ENCODE measurements at places on chromosomes 16 and 17. TPM values are rescaled to one million over a fixed set of nuclear protein-coding genes. Genes with fewer than 3 reads are reported as not detected.

DNA sequence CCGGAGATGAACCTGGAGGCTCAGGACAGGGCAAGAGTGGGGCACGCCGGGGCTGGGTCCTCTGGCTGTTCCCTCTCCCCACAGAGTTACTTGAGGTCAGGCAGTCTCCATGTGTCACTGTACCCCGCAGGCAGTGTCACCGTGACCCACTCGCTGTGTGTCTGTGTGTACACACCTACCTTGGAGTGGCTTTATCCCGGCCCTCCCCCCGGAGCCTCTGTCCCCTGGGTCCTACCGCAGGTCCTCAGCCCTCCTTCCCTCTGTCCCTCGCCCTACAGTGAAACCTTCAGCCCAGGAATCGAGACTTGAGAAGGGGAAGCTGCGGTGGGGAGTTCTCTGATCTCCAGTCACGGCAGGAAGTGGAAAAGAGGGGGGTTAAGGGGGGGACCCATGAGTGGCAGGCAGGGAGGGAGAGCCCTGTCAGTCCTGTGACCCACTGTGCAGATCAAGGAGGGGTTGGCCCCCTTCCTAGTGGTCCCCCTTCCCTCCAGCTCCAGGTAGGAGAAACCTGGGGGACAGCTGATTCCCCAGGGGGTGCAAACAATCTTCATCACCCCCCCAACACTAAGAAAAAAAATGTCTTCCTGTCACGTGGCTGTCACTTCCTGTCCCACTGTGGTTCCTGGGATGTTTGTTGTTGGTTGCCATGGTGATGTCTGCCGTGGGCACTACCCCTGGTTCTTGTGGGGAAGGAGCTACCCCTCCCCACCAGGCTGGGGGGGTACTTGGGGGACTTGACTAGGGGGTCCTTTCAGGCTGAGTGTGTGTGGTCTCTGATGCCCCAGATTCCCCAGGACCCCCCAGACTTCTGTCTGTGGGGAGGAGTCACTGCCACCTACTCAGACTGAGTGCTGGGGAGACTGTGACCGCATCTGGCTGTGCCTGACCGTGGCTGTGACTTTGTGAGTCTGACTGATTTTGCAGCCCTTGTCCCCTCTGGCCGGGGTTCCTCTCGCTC is 13.7 kb downstream of the RARA start:
- DNase-seq, result peak; percentile 79

SKAP1 gene
- polyA plus RNA-seq, result 0.51 TPM

SNTB2 gene
- polyA plus RNA-seq, result 16.7 TPM

HOXB3 gene
- 10.4 TPM for polyA plus RNA-seq

DNA sequence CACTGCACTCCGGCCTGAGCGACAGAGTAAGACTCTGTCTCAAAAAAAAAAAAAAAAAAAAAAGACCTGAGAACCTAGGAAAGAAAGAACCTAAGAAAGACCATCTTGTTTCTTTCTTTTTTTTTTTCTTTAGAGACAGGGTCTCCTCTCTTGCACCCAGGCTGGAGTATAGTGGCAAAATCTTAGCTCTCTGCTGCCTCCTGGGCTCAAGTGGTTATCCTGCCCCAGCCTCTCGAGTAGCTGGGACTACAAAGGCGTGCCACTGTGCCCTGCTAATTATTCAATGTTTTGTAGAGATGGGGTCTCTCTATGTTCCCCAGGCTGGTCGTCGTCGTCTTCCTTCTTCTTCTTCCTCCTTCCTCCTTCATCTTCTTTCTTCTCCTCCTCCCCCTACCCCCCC is 7.8 kb upstream of the BIRC5 start:
- no peak for DNase-seq

- peak; percentile 12 for DNase-seq
Observed at GRCh38 chr16:6016530-6017184, 919.1 kb upstream of the EEF2KMT start.

- peak; percentile 56 for DNase-seq
Observed at GRCh38 chr17:8117980-8118768, at the start of gene ALOXE3. ALOXE3 (minus strand) TSS chr17:8118514; CDS start chr17:8117990, 524 bp downstream.

DNA sequence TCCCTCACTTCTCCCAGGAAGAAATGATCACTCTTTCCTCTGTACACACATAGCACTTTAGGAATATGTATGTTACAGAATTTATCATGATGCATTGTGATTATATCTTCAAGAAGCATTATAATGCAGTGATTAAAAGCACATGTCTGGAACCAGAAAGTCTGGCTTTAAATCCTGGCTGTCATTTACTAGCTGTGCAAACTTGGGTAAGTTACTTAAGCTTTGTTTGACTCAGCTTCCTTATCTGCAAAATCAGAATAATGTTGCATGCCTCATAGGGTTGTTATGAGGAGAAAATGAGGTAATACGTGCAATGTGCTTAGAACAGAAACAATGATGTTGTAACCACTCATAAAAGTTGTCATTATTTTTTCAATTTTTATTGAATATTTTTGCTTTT is 156.3 kb upstream of the ZKSCAN2 start:
- DNase-seq, result peak; percentile 10

TMEM114 gene
- not detected for polyA plus RNA-seq

DLX3 gene
- polyA plus RNA-seq, result 2.2 TPM

GRCh38 chr17:38725066-38725465 is 5.1 kb upstream of the CISD3 start:
- no peak for DNase-seq

NPIPA2 gene
- polyA plus RNA-seq, result not detected

GRCh38 chr17:80263253-80264204 is 2.9 kb downstream of the RNF213 start:
- DNase-seq, result peak; percentile 87

NPIPA5 gene
- polyA plus RNA-seq, result 30.8 TPM

- DNase-seq, result peak; percentile 26
Observed at GRCh38 chr17:78357177-78357586, 2.7 kb downstream of the SOCS3 start.

GRCh38 chr17:3448059-3448665 is 14.5 kb upstream of the OR1E2 start:
- DNase-seq, result peak; percentile 10

KPNB1 gene
- 176 TPM for polyA plus RNA-seq

DNA sequence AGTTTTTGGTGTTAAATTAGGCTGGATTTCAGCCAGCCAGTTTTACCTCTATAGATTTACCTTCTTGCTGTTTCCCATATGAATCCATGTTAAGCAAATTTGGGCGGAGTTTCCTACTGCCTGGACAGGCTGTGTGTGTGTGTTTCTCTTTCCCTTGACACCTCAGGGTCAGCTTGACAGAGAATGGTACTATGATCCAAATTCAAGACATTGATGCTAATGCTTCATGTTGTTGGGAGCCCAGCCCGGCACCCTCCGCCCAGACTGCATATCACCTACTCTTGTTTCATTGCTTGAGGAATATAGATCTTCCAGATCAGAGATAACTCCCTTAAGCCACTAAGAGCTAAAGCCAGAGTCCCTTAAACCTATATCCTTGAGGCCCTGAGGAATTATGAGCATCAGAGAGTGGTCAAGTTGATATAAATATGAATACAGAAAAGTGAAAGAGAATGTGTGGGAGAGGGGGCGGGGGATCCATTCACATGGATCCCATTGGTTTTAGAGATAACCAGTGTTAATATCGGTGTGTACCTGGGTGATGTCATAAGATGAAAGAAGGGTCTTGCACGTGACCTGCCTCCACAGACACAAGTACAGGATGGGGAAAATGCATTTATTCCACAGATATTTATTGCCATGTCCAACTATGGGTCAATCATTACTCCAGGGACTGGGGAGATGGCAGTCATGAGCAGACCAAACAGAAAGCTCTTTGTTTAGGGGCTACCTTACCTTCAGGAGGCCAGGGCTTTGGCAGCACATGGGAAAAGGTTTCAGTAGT is 69.7 kb downstream of the WIPI1 start:
- no peak for DNase-seq

DNA sequence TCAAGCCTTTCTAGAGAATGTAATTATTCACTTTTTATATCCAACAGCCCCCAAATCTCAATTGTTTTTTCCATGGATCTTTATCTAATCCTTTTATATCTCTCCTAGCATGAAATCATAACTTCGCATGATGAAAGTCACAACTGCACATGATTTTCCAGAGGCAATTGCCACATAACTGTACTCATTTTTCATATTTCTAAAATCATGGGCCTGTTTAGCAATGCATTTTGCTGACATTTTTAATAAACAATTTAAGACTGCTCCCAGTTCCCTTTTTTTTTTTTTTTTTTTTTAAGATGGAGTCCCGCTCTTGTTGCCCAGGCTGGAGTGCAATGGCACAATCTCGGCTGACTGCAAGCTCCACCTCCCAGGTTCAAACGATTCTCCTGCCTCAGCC is 83.5 kb downstream of the VMP1 start:
- no peak for DNase-seq

HOXB4 gene
- 2.5 TPM for polyA plus RNA-seq

CDH3 gene
- 0.99 TPM for polyA plus RNA-seq

- DNase-seq, result no peak
Observed at GRCh38 chr17:50090071-50090470, 5.1 kb upstream of the PDK2 start.

DNA sequence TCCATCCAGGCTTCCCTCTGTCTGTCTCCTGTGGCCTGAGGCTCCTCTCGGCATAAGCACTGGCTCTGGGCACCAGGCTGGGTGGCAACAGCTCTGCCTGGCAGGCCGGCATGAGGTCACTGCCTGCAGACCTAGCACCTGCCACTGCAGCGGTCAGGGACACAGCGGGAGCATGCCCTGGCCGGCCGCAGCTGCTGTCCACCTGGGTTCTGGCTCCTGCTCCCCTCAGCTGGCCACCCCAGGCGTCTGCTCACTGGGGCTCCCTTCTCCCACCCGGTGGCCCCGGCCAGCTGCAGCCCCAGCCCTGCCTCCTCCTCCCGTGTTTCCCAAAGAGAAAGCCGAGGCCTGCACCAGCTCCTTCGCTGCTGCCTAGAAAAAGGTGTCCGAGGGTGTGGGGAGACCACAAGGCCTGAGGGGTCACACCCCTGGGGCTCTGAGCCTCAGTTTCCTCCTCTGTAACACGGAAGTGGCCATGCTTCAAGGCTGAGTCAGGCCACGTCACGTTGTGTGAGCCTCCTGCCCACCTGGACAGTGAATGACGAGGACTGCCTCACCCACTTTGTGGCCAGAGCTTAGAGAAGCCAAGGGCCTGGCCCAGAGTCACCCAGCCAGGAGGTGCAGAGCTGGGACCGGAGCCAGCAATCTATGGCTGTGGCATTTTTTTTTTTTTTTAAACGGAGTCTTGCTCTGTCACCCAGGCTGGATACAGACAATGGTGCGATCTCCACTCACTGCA is 6.7 kb downstream of the NTHL1 start:
- DNase-seq, result peak; percentile 54

DNA sequence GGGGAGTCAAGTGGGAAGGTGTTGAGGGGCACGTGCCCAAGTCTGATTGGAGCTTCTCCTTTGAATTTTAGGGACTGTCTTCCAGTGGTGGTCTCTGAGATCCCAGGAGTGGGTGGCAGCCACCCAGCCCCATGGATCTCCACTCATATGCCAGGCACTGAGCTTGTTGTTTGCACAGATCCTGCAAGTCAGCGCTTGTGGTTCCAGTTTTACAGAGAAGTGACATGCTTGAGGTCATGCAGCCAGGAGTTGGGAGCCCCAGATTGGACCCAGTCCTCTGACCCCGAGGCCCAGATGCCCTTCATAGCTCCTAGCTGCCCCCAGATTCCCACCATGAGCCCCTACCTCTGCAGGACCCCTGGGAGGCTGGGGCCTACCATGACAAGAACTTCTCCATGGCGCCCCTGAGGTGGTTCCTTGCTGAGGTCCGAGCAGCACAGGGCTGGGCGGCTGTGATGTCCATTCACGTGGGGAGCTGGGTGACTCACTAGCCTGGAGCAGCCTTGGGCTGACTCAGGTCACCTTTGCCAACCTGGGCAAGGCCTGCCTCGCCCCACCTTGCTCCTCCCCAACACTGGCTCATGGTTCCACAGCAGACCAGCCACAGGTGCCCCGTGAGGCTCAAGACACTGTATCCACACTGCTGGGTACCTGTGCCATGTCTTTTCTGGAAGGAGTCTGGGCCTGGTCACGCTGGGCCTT is 47.4 kb downstream of the RAI1 start:
- DNase-seq, result no peak

ARL4D gene
- polyA plus RNA-seq, result 10.1 TPM

EVI2B gene
- polyA plus RNA-seq, result 3.7 TPM

DNA sequence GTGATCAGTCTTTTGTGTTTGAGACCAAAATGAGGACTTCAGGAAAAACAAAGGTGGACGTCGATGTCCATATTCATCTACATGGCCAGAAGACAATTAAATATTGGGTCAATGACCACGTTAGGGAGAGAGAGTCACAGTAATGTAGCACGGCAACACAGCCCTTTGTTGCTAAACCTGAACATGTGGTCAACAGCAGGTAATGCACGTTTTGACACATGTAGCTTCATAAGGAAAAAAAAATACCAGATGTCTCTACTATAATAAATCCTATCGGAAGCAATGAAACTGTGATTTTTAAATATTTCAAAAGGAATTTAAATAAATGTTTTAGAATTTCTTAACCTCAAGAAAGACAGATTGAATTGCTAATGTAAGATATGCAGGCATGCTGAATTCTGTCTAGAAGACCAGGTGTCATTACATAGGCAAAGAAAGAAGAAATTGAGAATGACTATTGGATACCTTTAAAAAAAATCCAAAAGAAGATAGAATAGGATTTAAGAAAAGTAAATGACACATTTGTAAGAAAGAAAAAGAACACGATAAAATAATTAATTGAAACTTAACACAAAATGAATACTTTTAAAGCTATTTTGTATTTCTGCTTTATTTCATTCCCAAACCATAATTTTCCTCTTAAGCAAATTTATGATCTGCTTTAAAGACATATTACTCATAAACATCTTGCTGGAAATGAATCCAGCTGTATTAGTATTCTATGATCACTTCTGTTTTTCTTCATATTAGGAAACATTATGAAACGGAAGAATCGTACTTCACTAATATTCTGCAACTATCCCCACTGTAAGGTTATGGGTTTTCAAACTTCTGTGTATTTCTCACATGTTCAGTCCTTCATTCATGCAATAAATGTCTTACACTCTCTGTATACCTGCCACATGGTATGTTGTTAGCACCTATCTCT is 30.1 kb downstream of the ABCA8 start:
- no peak for DNase-seq

DNA sequence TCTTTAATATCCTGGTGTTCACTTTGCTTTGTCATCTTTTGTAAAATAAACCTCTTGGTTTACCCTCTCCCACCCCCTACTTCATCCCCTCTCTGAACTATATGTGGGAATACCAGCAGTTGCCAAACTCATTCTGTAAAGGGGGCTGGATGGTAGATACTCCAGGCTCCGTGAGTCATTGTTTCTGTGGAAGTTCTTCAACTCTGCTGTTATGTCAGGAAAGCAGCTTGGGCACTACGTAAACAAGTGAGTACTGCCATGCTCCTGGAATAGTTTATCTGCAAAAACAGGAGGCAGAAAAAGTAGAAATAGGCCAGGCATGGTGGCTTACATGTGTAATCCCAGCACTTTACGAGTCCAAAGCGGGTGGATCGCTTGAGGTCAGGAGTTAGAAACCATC is 17.6 kb downstream of the MVP start:
- DNase-seq, result no peak

- no peak for DNase-seq
Observed at GRCh38 chr17:56815711-56816110, 18.0 kb downstream of the C17orf67 start.

DNA sequence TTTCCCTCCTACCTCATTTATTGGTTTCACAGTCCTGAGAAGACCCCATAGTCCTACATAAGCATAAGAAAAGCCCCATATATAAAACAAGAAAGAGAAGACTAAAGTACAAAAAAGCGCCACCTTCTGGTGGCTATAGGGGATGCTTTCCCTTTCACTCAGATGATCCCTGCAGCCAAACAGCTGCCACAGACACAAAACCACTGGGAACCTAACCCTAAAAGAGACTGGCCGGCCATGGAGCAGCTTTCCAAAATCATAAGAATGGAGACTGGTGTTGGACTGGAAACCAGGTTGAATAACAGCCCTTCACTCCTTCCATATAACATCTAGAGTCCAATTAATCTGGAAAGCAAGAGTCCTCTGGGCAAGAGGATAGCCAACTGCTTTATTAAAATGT is 11.4 kb downstream of the DYNC1LI2 start:
- DNase-seq, result peak; percentile 46

EVI2A gene
- polyA plus RNA-seq, result 1.8 TPM

Data from muscle of back (tissue), 13 donors.